ENCODE measurements at places on chromosomes 3 and 15.

GRCh38 chr3:168053115-168053514, 42.6 kb downstream of the GOLIM4 start:
- peak; percentile 13 for DNase-seq

DNA sequence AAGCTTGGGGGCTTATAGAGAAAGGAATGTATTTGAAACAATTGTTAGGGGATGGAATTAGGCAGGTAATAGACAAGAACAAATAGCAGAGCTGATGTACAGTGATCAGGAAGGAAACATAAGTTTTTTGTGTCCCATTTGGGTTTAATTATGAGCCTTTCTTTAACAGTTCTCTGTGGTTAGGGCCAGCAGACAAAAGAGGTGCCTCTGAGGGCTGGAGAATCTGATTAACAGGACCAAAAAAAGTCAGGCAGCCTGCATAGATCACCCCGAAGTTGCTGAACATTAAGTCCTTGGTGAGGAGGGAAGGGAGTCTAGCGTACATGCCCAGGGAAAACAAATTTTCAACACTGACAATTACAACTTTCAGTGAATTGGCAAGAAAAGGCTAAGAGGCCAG, 88.6 kb upstream of the SPRED1 start:
- peak; percentile 25 for DNase-seq

DNA sequence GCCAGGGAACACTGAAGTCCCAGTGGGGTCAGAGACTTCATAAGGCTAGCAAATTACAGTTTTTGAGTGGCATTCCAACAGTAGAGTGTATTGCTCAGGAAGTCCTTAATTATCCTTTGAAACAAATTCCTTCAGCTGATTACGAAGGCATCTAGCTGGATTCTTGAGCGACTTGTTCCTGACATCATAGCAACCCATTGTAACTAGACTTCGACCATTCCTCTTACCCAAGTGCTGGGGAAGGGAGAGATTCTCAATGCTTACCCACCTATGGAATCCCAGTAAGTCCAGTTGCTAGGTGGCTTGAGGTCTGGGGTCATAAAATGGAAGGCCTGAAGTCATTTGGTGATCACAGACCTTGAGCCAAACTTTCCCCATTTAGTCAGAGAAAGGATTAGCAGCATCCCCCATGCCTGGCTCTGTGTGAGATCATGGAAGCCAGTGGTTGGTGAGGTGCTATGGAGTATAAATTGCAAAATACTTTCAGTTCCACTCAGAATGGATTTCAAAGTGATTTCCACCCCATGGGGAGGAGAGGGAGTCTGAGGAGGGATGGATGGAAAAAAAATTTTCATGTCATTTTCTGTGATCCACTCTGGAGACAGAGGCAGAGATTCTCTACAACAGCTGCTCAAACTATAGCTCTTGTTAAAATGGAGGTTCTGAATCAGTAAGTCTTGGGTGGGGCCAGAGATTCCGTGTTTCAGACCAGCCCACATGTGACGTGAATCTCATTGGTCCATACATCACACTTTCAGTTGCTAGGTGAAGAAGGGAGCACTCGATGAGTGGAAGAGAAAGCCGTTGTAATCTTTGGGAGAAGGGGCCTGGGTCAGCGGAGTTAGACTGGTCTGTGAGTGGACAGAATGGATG, 45.7 kb downstream of the CD86 start:
- no peak for DNase-seq

DNA sequence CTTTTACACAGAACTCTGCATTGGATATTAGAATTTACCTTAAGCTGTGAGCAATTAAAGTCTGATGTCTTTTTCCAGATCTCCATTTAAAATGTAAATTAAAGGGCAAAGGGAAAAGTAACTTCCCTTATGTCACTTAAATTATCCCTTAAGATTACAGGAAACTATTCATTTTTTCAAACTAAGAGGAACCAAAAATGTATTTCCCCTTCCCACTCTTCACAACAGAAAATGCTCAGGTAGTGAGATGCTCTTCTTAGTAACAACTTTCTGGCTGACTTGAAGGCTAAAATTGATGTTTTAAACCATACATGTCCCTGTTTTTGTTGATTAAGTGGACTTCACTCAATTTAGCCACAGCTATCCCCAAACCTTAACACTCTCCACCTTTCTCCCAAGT, 17.6 kb downstream of the RSL24D1 start:
- DNase-seq, result no peak

DNA sequence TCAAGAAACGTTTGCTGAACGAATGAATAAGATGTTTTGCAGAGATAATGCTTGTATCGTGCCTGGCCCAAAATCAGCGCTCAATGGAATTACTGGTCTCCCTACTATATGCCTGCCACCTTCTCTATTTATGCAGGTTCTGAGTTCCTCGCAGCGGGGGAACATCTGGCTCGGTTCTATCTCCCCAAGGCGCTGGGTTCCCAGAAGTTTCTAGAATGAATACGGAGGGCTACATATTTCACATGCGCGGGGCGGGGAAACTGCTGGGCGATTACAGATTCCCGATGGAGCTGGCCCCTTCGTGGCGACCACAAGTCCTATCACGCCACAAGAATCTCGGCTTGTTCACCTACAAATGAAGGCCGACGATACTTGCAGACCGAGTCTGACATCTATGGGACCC, 411 bp upstream of the EIF2B5 start:
- DNase-seq, result no peak

DNA sequence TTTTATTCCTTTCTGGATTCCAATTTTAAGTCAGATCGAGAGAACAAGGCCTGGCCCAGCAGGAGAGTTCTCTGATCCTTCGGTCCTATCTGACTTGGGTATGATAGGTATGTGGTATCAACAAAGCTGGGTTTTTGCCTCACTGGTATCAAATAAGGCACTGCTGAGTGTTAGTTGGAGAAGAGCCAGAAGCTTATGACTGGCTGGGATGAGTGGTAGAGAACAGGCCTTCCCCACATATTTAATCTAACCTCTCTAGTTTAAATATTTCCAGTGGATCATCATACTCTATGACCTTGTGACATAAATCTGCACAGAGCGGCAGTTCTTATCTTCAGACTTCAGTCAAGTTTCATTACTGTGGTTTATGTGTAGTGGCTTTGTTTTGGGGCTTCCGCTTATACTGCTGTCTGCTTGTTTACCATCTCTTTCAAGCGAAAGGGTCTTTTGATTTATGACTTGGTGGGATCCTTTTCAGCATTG, 164.5 kb downstream of the PTPRG start:
- no peak for DNase-seq

GRCh38 chr3:34066328-34066727, 267.9 kb downstream of the PDCD6IP start:
- no peak for DNase-seq

DNA sequence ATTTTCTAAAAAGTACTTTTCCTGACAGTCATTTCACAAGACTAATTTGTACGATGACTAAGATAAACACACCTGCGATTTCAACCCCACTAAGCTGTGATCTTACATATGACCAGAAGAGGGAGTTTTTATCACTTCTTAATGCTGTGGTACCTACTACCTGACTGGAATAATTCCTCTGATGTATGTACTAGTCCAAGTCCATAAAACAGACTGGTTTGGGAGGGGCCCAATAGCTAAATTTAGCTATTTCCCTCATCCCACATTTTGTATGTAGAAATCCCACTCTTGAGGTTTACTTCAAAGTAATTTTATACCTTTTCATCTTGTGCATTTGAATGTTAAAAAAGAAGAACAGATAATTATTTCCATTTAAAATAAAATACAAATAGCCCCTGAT, 49.7 kb upstream of the SCAANT1 start:
- no peak for DNase-seq

DNA sequence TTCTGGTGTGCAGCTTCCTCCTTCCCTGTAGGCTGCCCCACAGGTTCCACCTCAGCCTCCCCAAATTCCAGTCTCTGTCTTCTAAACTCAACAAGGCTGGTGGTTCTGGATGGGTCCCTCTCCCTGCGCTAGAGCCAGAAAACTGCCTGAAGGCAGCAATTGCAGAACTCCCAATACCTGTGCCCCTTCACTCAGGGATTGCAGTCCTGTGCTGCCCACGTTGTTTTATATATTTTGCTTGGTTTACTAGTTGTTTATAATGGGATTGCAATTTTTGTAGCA, 14.8 kb upstream of the NPTN start:
- DNase-seq, result no peak

GRCh38 chr15:81887912-81888311, 157.9 kb downstream of the MEX3B start:
- DNase-seq, result peak; percentile 56

DNA sequence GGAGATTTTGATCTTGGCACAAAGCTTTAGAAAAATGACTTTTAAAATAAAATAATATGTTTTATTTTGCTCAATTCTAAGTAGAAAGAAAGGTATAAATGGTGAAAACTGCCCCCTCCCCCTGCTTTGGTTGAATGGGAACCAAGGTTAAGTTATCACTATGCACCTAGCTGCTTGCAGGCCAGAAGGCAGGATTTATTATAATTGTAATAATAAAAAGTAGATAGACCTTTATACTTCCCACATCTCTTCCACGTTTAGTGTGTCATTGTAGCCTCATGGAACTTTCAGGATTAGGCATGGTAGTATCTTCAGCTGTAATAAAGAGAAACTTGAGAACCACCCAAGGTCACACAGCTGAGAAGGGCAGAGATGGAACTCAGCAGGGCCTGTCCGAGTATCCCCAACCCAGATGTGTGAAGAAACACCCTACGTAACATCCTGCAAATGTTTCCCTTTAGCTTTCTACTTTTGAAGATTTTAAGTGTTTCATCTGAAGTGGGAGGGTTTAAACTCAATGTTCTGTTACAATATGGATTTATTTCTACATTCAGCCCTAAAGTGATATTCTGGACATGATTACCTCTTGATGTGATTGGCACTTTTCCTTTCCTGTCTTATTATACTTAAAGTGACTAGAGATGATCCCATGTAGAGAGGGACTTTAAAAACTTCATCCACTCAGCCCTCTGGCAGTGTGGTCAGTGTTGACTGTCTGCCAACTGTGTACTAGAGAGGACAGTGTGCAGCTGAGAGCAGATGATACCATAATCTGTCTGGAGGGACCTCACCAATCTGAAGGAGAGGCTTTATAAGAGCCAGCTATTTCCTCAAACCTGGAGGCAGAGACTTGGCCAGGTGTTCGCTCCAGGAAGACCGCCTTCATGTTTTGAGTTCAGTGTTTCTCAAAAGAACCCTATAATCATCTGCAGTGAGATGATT, 282.5 kb upstream of the TRIM42 start:
- DNase-seq, result no peak

DNA sequence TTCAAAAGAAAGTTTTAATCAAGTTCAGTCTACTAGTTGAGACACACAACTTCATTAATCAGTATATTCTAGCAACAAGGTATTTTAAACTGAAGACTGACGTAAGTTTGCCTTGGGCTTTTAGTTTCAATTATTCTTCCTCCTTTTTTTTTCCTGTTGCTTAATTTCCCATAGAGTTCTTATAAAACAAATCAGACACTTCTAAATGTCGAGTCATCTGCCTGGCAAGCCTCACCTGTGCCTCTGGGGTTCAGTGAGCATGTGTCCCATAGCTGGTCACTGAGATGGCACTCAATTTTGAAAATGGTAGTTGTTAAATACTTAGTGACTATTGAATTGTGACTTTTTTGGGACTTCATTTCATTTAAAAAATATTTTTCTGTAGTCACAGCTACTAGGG, 27.4 kb downstream of the NKIRAS1 start:
- no peak for DNase-seq

GRCh38 chr3:32934150-32934742, 17.2 kb upstream of the CCR4 start:
- DNase-seq, result peak; percentile 13

DNA sequence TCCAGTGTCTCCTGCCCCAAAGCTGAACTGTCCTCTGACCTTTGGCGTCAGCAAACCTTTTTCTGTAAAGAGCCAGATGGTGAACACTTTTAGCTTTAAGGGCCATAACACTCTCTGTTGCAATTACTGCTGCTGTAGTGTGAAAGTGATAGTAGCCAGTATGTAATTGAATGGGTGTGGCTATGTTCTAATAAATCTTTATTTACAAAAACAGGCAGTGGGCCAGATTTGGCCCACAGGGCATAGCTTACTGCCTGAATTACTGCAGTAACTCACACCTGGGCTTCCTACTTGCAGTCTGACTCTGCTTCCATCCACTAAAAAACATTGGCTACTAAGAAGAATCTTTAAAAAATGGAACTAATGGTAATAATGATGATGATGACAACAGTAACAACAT, 68.0 kb upstream of the SLC6A11 start:
- no peak for DNase-seq

DNA sequence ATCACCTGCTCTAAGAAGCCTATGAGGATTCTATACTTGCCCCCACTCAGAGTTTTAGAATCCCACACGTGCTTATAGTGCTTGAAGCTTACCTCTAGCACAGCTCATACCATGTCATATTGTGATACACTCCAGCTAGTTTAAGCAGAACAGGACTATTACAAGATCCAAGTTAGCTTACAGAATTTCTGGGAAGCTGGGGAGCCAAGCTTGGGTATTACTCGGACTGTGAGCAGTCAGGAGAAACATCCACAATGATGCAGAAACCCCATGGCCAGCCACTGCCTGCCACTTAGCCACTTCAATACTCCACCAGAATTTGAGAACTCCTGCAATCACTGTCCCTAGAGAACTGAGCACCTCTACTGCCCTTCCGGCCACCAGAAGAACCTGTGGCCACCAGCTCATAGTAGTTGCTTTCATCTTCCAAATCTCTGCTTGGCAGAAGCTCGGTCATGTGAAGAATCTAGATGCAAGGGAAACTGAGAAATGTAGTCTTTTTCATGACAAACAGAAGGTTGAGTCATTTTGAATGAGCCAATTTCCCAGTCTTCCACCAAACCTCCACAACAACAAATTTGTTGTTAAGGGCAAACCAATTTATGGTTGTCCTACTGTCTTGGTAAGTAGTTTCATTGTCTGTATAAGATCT, 27.7 kb upstream of the SSR3 start:
- DNase-seq, result no peak

- peak; percentile 15 for DNase-seq
Measured at GRCh38 chr3:158313338-158313927, 203.5 kb downstream of the RSRC1 start.

All from AG10803 (cell line).